ENCODE measurements at places on chromosomes 3 and 15.

- no peak for DNase-seq
These were observed 441 bp upstream of the UCN2 start for GRCh38 chr3:48564022-48564421.

GRCh38 chr3:183494341-183494740 lies 61.2 kb downstream of the KLHL6 start:
- DNase-seq: no peak

DNA sequence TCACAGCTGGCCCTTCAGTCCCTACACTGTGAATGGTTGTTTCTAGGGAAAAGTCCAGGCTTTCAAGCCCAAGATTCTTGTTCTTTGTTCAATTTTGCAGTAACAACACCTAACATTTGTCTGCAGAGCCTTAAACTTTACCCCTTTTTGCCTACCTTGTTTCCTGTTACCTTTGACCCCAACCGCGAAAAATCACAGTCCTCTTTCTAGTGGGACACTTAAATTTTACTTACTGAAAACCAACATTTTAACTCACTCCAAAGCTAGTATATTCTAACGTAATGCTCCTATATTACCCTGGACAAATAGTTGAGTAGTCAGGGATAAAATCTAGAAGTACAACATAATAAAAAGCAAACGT lies 649 bp upstream of the PIK3CB start:
- DNase-seq: no peak

GRCh38 chr3:187281191-187281714 lies 10.3 kb downstream of the MASP1 start:
- DNase-seq: no peak

DNA sequence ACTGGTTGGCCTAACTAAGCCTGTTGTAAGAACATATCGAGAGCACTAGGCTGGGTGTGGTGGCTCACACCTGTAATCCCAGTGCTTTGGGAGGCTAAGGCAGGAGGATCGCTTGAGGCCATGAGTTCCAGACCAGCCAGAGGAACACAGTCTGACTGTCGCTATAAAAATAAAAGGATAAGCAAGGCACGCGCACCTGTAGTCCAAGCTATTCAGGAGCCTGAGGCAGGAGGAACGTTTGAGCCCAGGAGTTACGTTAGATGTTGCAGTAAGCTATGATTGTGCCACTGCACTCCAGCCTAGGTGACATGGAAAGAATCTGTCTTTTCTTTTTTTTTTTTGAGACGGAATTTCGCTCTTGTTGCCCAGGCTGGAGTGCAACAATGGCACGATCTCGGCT lies 24.9 kb downstream of the MAP4 start:
- DNase-seq: no peak

DNA sequence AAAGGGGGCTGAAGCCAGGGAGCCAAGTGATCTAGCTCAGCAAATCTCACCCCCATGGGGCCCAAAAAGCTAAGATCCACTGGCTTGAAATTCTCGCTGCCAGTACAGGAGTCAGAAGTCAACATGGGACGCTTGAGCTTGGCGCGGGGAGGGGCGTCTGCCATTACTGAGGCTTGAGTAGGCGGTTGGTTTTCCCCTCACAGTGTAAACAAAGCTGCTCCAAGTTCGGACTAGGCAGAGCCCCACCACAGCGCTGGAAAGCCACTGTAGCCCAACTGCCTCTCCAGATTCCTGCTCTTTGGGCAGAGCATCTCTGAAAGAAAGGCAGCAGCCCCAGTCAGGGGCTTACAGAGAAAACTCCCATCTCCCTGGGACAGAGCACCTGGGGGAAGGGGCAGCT lies 8.1 kb upstream of the SLC25A36 start:
- no peak for DNase-seq

DNA sequence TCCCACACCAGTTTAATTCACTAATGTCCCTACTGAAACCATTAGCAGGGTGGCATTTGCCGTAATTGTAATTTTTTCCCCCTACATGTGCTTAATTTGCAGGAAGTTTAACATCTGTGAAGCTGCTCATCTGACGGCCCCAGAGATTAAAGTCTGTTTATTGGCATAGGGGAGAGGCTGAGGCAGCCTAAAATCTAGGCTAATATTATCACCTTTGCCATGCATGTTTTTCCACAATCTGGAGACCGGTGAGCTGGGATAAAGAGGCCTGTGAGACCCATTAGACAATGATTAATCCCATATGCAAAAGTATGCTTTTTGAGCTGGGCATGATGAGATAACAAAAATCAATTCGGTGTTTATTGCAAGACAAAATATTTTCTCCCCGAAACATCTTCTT lies 561.2 kb upstream of the ALCAM start:
- DNase-seq: no peak

DNA sequence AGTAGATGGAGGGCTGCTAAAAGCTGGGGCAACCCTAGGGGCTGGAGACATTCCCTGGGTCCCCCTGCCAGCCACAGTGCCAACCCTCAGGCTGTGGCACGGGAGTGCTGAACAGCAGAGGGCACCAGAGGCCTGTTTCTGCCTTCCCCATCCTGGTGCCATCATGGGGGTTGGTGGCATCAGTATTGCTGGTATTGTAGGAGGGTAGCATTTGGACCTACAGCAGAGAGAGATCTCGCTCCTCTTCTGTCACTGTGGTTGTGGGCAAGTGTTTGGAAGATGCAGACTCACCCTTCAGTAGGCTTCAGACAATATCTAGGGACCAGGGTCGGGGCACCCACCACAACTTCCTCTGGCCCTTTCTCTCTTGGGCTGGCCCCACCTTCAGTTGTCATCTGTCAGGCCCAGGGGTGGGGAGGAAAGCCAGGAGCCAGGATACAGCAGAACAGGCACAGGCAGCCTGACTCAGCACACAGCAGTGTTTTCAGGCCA lies 123.5 kb downstream of the RPLP1 start:
- DNase-seq: no peak

DNA sequence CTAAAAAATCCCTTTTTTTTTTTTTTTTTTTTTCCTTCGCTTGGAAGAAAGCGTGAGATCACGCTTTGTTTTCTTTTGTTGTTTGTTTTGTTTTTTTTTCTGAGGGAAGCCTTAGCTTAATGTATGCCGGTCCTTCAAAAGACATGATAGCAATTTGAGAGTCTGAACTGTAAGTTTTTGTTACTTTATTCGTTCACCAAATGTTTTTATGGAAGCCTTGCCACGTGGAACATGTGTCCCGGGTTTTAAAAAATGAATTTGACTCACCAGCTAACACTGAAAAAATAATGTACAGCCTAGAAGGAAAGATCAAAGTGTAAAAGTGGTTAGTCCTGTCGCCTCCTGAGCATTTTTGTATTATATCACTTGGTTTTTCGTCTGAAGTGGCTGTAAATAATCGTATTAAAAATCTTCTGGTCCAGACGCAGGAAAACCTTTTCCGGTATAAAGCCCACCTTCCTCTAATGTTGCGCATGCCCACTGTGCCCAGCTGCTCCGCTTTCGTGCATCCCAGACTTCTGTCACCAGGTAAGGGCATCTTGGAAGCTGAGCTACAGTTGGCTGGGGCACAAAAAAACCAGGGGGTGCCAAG lies 795 bp upstream of the MYNN start:
- DNase-seq: no peak

DNA sequence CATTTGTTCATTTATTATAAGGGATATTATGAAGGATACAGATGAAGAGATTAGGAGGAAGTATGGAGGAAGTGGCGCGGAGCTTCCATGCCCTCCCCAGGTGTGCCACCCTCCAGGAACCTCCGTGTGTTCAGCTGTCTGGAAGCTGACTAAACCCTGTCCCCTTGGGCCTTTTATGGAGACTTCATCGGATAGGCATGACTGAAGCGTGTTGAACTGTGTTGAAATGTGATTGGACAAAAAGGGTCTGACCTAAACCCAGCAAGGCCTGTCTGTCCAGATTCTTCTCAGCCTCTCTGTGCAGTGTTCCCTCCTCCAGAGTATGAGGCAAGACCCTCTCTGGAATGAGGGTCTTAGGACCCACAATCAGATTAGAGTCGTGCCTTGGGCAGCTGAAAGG lies 31.7 kb downstream of the HACD3 start:
- no peak for DNase-seq

DNA sequence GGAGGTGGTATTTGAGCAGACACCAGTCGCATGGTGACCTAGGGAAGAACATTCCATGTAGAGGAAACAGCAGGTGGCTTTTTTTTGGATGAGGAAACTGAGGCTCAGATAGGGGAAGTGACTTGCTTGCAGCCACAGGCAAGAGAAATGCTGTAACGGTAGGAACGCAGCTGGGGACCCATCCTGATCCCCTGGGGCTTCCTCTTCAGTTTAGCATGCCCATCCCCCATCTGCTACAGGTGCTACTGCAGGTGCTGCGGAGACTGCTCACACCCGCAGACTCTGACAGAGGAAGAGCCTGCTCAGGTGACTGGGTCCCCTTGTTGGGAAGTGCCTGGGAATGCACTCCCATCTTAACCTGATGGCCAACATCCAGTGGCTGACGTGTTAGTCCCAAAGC lies 55.4 kb upstream of the SEC13 start:
- DNase-seq: no peak

DNA sequence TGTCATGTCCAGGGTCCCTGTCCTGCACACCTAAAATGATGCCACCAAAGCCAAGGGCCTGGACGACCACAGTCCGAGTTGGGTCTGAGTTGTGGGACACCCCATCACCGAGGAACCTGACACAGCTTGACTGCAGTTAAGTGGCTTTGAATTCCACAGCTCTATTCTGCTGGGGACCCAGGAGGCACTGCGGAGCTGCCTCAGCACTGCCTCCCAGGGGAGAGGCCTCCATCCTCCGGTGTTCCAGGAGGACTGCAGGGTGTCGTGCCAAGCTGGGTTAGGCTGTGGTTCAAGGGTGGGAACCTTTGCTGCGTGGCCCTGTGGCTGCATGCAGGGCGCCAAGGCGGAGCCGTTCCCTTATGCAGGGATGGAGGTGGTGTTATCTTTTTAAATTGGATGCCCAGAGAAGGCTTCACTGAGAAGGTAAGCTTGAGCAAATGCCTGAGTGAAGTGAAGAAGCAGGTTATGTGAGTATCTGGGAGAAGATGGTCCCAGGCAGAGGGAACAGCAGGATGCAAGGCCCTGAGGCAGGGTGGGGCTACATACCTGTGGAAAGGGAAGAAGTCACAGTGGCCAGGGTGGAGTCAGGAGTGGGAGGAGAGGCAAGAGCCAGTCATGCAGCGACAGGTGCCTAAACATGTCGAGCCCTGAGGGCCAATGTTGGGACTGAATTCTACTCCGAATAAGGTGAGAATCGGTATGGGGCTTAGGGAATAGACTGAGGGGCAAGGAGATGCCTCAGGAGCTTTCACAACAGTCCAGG lies 144.8 kb downstream of the TPRA1 start:
- DNase-seq: no peak

- DNase-seq: peak; percentile 10
These were observed 965.9 kb upstream of the ROBO1 start for GRCh38 chr3:80733522-80734176.

DNA sequence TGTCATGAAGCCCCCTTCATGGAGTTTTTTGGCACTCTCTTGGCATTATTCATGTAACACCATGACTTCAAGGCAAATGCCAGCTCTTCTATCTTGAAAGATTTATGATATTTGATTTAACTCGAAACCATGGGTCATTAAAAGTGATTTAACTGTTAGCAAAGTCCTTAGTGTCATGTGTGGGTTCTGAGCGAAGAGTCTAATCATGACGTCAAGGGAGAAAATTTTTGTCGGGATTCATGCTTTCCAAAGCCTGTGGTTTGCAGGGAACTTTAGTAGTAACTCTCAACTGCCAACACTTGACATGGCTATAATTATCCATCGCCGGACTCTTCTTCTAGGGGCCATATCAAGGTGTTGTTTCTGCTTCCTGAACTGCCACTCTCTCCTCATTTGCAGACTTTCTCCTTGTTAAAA lies 11.5 kb downstream of the GXYLT2 start:
- no peak for DNase-seq

DNA sequence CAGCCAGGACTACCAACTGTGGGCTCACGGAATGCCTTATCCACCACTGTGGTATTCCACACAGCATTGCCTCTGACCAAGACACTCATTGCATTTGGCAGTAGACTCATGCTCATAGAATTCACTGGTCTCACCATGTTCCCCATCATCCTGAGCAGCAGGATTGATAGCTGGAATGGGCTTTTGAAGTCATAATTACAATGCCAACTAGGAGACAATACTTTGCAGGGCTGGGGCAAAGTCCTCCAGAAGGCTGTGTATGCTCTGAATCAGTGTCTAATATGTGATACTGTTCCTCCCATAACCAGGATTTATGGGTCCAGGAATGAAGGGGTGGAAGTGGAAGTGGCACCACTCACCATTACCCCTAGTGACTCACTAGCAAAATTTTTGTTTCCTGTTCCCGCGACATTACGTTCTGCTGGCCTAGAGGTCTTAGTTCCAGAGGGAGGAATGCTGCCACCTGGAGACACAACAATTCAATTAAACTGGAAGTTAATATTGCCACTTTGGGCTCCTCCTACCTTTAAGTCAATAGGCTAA lies 58.6 kb upstream of the CCDC80 start:
- peak; percentile 32 for DNase-seq

DNA sequence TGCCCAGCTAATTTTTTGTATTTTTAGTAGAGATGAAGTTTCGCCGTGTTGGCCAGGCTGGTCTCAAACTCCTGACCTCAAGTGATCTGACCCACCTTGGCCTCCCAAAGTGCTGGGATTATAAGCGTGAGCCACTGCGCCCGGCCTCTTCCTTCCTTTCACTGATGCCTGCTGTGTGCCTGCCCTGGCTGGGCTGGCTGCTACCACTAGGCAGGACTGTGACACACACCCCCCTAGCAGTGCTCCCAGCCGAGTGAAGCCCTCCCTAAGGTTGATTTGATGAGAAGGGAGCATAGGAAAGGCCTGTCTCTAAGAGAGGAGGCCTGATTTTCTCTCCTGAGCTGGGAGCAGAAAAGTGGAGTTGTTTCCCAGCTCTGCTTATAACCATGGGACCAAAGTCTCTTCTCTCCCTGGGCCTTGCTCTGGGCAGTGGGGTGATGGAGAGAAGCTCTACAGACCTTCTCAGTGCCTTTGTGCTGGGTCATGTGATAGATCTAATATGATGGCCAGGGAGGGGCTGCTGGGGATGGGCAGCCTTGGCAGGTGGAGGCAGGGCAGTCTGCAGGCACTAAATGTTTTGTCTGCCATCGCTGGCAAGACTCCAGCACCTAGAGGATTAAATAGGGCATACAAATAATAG lies 20.1 kb upstream of the SFMBT1 start:
- DNase-seq: no peak

- DNase-seq: no peak
These were observed at the start of gene GATA2 for GRCh38 chr3:128492671-128493569. Gene GATA2, minus strand, starts transcription at chr3:128493201. Its CDS starts 6,170 bp downstream, at chr3:128487031.
